ENCODE measurements at places on chromosomes 13 and 19. TPM values are rescaled to one million over a fixed set of nuclear protein-coding genes. Genes with fewer than 3 reads are reported as not detected.

CNN2 gene
- total RNA-seq = 84.4 TPM

DNA sequence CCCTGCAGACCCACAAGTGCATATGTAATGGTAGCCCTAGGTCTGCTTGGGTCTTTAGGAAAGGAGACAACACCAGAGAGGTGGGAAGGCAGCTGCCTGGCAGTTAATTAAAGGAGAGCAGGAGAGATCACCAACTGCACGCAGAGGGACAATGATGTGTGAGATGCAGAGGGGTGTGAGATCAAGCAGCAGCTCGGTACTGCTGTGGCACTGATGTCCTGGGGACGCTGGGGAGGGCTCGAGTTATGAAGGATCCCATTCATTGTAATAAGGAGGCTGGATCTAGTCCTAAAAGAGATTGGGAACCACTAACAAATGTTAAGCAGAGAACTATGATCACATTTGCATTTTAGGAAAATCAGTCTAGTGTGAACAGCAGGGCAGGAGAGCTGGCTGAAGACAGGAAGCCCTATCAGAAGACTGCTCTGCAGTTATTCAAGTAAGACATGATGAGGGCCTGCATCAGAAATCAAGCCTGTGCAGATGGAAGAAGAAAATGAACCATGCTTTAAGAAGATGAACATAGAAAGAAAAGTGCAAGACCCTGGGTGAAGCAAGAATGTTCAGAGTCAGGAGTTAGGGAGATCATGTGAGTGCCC is 80.4 kb downstream of the DLEU7 start:
- H3K36me3 ChIP-seq = no peaks in the 10 kb centered on the region
- no peak overlapping the region for H3K27ac ChIP-seq
- H3K4me1 ChIP-seq = no peaks in the 10 kb centered on the region

DNA sequence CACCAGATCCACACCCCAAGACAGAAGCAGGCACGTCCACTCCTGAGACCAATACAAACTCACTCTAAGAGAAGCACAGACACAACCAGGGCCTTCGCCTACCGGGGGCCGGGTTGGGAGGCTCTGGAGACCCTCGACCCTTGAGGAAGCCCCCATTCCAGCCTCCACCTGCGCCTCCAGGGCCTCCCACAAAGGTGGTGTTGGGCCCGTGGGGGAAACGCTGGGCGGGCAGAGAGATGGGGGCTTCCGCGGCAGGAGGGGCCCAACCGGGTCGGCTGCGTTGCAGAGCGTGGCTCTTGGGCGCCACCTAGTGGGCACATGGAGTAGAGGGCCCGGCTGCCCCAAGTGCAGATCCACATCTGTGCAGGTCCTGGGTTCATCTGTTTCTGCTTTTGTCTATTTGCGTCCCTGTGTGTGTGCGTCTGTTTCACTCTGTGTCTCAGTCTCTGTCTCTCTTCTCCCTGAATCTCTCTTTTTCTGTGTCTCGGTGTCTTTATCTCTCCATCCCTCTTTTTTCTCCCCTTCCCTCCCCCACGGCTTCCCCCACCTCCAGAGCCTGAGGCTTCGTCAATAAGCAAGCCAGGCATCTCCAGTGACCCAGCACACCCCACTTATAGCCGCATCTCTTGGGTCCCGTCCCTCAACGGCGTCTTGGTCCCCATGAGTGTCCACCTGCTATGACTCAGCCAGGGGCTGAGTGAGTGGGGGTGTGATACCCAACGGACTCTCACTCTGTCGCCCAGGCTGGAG is 10.5 kb upstream of the TINCR start:
- no peaks in the 10 kb centered on the region for H3K36me3 ChIP-seq
- peak; percentile 61 for DNase-seq
- no peak overlapping the region for H3K27ac ChIP-seq

GSK3A gene
- 28.3 TPM for total RNA-seq

KLF2 gene
- 14.0 TPM for total RNA-seq

AMER2 gene
- total RNA-seq = under 0.01 TPM

LILRB4 gene
- 3.5 TPM for total RNA-seq

LHFPL6 gene
- 86.3 TPM for total RNA-seq

DNA sequence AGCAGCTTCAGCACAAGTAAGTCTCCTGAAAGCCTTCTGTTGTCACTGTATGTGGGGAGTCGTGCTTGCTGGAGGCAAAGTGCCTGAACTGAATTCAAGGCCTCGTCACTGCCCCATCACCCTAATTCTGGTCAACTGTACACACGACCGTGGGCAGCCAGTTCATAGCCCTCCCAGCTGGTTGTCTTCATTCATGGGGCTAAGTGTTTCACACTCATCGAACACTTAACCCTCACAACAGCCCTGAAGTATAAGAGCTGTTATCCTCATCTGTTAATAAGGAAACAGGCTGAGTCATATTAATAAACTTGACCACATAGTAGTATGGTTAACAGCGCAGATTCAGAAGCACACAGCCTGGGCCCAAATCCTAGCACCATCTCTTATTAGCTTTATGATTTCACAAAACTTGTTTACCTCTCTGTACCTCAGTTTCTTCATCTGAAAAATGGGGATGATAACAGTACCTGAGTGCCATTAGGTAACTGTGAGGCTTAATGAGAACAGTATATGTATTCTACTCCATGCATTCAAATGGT is 66.7 kb downstream of the CDADC1 start:
- H3K27me3 ChIP-seq = no peaks in the 10 kb centered on the region
- no peaks in the 10 kb centered on the region for H3K36me3 ChIP-seq
- no peak for DNase-seq
- H3K27ac ChIP-seq = no peak overlapping the region
- no peak overlapping the region for H3K4me3 ChIP-seq
- H3K4me1 ChIP-seq = peaks cover 27% of the 10 kb centered on the region

ERICH4 gene
- total RNA-seq = not detected

- peaks cover 10% of the 10 kb centered on the region for H3K4me1 ChIP-seq
- peaks cover 4% of the 10 kb centered on the region for H3K36me3 ChIP-seq
- DNase-seq = peak; percentile 60
- no peak overlapping the region for H3K4me3 ChIP-seq
- H3K27me3 ChIP-seq = no peaks in the 10 kb centered on the region
Observed at GRCh38 chr19:40394816-40395210, 4.8 kb upstream of the HIPK4 start.

DNA sequence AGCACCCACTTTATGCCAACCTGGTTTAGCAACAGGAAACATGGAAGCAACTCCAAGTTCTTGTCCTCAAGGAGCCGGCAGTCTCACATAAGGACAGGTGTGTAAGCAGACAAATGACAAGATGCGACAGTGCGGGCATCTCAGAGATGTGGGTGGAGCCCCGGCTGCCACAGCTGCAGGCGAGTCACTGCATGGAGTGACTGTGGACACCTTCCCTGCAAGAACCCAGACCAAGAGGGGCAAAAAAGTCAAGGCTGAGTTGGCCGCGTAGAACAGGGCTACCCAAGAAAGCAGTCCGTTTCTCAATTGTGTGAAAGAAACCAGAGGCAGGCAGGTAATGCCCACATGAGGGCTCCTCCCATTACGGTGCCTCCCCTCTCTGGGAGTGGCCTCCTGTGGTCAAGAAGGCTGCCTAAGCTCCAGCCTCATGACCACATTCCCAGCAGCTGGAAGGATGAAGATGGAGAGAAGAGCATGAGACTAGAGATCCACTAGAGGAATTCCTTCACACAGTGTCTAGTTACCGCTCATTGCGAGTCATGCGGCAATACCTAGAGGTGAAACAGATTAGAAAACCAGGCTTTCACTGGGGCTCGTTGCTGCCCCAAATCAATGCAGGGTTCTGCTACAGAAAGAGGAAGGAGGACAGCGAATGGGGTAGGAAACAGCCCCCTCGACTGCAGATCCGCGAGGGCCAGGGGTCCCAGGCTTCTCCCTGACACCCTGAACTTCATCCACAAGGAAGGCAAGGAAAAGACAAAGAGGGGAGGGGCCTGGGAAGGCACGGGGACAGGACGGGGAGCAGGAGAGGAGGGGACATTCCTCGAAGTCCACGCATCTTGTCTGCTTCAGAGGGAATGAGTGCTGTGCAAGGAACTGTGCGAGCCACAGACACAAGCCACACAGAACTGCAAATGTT is 80.2 kb downstream of the SPACA7 start:
- H3K27ac ChIP-seq = no peak overlapping the region
- no peak overlapping the region for H3K4me3 ChIP-seq
- H3K27me3 ChIP-seq = no peaks in the 10 kb centered on the region
- no peaks in the 10 kb centered on the region for H3K36me3 ChIP-seq
- no peak for DNase-seq
- H3K4me1 ChIP-seq = no peaks in the 10 kb centered on the region

DNA sequence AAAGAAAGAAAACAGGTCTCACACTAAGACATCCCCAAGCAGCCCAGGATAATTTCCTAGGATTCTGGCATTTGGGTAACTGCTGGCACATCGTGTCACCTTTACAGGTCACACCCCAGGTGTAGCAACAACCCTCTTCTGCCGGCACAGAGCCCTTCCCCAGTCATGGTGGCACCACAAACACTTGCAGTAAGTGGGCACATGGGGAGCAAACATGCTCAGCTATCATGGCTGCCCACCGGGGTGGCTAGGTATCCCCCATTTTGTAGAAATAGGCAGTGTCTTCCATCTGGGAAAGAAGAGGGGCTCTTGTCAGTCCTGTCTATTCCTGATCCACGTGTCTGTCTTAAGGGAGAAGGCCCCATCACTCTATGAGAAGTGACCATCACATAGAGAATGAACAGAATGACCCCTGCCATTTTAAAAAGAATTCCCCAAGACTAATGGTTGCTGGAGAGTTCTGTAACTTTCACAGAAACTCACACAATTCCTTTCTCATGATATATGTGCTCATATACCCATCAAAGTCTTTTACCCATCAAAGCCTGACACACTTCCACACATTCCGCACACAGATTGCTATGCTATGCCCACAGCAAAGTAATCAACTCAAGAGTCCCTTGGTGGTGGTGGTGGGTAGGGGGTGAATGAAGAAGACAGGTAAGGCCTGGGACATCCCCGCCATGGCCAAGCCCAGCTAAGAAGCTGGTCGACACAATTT is 33.3 kb downstream of the BRD4 start:
- no peak overlapping the region for H3K4me3 ChIP-seq
- no peak for DNase-seq
- no peaks in the 10 kb centered on the region for H3K27me3 ChIP-seq
- H3K4me1 ChIP-seq = peaks cover 91% of the 10 kb centered on the region
- no peaks in the 10 kb centered on the region for H3K36me3 ChIP-seq
- no peak overlapping the region for H3K27ac ChIP-seq

ZNF317 gene
- 19.9 TPM for total RNA-seq

- peaks cover 18% of the 10 kb centered on the region for H3K4me1 ChIP-seq
- H3K27ac ChIP-seq = no peak overlapping the region
- no peak overlapping the region for H3K4me3 ChIP-seq
- DNase-seq = peak; percentile 83
- H3K36me3 ChIP-seq = no peaks in the 10 kb centered on the region
Observed at GRCh38 chr19:44723952-44724319, 24.6 kb upstream of the BCL3 start.

- H3K27ac ChIP-seq = no peak overlapping the region
- no peak for DNase-seq
- H3K36me3 ChIP-seq = no peaks in the 10 kb centered on the region
Observed at GRCh38 chr13:64749301-64749700, 2480.8 kb downstream of the PCDH9 start.

DNA sequence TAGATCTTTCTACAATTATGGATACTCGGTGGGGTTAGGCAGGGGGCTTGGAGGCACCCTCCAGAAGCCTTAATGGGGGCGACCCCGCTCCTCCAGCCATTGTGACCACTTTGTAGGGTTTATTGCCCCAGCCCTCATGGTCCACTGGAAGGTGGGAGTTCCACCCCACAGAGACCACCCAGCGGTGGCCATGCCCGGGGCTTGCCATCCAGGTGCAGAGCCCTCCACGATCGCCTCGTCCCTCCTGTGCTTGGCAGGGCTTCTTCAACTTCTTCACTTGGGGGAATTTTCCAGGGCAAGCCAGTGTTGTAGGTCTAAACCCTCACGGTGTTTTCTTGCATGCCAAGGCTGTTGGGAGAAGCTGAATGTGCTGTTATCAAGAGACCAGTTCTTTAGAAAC is 16.1 kb downstream of the ZNF536 start:
- H3K4me3 ChIP-seq = no peak overlapping the region
- H3K27me3 ChIP-seq = no peaks in the 10 kb centered on the region
- no peak overlapping the region for H3K27ac ChIP-seq
- no peaks in the 10 kb centered on the region for H3K4me1 ChIP-seq

DNA sequence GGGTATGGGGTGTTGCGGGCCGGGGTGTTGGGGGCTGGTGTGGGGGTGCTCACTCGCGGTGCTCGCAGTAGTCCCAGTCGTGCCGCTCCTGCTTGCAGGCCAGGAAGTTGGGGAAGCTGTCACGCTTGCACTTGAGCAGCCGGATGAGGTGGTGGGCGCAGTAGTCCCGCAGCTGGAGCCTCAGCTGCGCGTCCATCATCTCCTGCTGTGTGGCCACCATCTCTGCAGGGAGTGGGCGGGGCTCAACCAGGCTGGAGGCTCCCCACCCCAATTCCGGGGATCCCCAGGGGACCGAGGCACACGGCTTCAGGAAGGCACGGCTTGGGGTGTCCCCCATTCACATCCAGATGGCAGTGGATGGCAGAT is 5.2 kb downstream of the NDUFB7 start:
- H3K36me3 ChIP-seq = peaks cover 13% of the 10 kb centered on the region
- no peak overlapping the region for H3K27ac ChIP-seq
- DNase-seq = no peak
- H3K4me1 ChIP-seq = peaks cover 24% of the 10 kb centered on the region
- no peak overlapping the region for H3K4me3 ChIP-seq

WDR87 gene
- total RNA-seq = not detected

DNA sequence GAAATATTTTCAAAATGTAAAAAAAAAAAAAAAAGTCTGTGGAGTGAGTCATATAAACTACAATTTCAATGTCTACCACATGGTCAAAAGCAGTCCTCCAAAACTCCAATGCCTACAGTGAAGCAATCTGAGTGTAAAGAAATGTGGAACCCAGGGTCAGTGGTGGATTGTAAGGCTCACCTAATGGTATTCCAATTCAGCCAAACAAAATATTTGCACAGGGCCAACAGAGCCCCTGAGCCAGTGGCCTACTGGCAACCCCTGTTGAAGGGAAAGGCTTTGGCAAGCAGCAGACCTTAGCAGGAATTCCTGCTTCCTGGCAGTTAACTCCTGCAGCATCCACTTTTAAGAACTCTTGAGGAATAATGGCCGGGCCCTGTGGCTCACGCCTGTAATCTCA is 3.4 kb downstream of the DNMT1 start:
- H3K27ac ChIP-seq = no peak overlapping the region
- H3K4me1 ChIP-seq = peaks cover 11% of the 10 kb centered on the region

- H3K36me3 ChIP-seq = no peaks in the 10 kb centered on the region
- H3K4me1 ChIP-seq = no peaks in the 10 kb centered on the region
- no peak overlapping the region for H3K27ac ChIP-seq
- no peak for DNase-seq
- no peaks in the 10 kb centered on the region for H3K27me3 ChIP-seq
Observed at GRCh38 chr13:43014162-43014561, 9.2 kb upstream of the DNAJC15 start.
